NCI-H2081 treated with DMSO at 0.1 percent for 48 hours (cell line): ENCODE measurements at places on chromosomes 1 and 21.

DNA sequence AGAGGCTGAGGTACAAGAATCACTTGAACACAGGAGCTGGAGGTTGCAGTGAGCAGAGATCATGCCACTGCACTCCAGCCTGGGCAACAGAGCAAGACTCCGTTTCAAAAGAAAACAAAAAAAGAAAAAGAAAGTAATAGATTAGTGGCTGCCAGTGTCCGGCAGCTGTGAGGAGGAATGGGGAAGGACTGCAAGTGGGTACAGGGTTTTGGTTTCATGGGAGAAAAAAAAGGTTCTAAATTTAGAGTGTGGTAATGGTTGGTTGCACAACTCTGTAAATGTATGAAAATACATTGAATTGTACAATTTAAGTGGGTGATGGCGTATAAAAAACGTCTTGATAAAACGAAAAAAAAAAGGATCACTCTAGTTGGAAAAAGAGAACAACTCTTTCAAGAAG is 6.7 kb downstream of the TAF1A start:
- no peak for DNase-seq

GRCh38 chr21:43772425-43772821 is 3.7 kb downstream of the CSTB start:
- DNase-seq, result no peak

GRCh38 chr1:44144962-44145756 is 3.7 kb upstream of the KLF18 start:
- DNase-seq, result no peak

DNA sequence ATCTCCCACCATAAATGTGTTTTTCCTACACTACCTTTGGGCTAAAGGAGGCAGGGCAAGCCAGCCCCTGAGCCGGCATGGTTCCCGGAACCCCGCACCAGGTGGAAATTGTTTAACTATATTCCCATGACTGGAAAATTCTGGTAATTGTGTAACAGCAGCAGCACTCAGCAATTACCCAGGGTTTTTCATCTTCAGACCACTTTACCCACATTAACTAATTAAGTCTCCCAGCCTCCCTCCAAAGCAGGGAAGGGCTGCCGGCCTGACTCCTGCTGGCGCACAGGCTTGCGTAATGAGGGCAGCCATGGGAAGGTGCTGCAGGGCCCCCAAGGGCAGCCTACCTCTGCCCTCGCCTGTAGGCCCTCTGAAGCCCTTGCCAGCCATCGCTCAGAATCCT is 140.7 kb upstream of the VAMP3 start:
- no peak for DNase-seq

GRCh38 chr21:46038871-46039397 is 57.4 kb downstream of the COL6A1 start:
- DNase-seq, result no peak

- no peak for DNase-seq
Measured at GRCh38 chr1:8104278-8105236, 78.4 kb upstream of the ERRFI1 start.

GRCh38 chr1:233209481-233209880 is 86.0 kb downstream of the PCNX2 start:
- no peak for DNase-seq

DNA sequence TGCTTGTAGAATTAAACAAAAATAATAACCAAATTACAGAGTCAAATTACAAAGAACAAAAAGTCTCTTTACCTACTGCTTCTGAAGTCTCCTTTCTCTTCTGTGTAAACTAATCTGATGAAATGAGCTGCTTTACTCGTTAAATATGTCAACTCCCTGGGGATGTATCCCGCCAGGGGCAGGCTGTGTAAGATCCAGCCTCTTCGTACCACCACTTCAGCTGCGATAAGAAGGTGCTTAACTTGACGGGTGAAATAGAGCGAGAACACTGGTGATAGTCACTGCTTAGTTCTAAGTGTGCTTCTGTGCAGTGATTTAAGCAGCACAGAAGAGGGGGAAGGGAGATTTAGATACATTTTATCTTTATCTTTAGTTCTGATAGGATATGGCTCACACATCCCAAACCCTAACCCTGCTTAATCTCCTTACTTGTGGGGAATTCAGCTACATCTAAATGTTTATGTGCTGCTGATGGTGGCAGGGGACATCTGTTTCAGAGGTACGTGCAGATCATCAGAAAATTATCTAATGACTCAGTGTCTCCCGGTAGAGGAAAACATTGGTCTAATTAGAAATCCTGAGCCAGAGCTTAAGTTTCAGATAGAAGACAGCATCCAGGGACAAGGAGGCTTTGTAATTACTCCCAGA is 46.0 kb downstream of the RHOU start:
- no peak for DNase-seq

DNA sequence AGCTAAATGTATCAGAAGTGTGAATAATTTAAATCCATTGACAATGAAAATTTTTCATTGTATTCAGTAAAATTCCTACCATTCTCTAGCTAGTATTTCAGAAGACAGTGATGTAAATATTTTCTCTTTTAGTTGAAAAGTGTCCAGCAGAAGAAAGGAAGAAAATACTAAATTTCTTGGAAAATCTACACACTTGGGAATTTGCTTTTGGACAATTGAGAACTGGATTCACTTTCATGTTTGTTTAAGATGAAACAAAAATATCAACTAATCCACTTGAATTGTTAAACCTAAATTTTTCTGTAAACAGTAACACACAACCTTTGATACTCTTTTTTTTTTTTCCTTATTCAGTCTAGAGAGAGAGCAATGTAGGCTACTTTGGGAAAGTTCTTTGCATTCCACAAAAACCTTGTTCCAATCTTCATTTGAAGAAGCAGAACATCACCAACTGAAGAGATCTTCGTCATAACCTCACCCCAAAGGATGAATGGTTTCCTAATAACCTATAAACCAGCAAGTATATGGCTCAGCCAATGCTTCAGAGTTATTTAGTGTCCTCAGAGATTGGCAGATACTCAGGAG is 155.1 kb upstream of the GORAB start:
- no peak for DNase-seq

DNA sequence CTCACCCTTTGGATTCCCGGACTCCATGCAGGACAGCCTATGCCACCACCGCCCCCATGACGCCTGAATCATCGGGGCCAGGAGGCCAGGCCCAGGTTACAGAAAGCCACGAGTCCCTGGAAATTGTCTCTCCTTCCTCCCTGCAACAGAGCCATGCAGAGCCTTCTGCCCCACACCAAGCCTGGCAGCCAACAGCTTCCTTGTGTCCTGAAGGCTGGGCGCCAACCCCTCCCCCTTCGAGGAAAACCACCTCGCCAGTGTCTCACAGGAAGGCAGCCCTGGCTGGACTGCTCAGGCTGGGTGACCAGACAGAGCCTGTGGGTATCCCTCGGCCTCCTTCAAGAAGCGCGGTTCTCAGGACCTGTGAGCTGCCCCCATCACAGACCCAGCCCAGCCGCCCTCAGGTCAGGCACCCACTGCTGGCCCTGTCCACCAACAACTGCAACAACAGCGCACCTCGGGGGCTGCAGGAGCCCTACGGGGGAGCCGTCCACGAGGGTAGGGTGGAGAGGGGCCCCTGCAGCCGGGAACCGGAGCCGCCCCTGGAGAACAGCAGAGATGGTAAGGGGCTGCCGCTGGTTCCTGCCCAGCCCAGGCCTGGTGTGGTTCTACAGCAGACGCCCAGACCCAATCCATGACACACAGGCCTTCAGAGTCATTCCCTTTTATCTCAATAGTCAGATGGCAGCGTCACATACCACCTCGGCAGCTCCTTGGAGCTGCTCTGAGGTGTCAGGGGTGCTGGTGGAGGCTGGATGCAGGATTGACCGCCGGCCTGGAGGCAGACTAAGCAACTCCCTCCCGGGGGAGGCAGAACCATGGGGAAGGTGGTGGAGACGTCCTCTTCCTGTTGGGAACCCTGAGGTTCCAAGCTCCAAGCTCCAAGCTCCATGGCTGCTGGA is 23.7 kb downstream of the KIAA1614 start:
- DNase-seq, result no peak

- DNase-seq, result no peak
Measured at GRCh38 chr21:35243171-35243570, 194.1 kb upstream of the RUNX1 start.

GRCh38 chr1:166905900-166906299 is 29.8 kb upstream of the TADA1 start:
- DNase-seq, result no peak

DNA sequence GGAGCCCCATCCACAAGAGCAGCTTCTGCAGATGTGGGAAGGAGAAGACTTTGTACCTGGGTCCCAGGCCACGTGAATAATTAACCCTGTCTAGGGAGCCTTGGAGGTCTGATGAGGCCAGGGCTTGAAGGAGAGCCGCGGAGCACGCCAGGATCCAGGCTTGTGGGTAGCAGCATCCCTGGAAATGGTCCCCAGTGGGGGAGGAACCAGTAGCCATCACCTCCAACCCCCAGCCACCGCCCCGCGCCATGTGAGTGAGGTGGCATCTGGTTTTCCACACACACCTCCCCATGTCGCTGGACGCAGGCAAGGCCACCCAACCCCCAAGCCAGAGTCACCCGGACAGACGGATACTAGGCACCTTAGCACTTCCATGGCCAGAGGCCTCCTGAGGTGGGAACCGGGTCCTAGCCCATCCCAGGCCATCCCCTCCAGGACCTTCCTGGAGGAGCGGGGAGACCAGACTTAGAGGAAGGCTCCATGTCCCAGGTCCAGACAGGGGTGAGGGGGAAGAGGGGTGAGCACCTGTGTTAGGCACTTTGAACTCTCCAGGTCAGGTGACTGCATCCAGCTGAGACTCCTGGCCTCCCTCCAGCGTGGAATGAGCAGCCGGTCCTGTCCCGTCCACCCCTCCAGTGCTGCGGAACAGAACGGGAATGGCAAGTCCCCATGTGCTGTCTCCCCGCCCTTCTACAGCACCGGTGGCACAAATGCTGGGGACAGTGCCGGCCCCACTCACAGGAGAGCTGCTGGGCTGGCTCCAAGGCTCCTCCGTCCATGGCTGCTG is 53.2 kb downstream of the RIPK4 start:
- DNase-seq, result no peak

DNA sequence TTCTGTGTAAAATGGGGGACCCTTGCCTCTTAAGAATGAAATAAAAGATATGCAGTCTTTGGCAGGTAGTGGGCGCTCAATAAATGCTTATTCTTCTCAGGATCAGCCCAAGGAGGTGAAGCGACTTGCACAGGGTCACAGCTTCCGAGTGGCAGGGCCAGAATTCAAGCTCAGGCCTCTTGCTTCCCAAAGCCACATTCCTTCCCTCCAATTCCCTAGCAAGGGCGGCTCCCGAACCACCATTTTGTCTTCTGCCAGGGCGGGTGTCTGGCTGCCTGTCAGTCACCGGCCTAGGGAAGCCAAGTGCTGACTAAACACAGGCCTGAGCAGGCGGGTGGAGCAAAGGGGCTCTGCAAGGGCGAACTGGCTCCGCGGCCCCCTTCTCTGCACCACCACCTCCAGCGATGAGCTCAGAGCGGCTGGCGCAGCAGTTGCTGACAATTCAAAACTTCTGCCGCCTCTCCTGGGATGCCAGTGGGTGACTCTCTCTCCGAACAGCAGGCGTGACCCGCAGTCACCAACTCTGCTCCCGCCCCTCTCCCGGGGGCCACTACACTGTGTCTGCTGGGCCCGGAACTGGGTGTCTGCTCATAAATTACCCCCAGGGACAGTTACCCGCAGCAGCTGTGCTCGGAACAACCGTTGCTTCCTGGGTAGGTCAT is 10.8 kb downstream of the GPR3 start:
- DNase-seq, result no peak

DNA sequence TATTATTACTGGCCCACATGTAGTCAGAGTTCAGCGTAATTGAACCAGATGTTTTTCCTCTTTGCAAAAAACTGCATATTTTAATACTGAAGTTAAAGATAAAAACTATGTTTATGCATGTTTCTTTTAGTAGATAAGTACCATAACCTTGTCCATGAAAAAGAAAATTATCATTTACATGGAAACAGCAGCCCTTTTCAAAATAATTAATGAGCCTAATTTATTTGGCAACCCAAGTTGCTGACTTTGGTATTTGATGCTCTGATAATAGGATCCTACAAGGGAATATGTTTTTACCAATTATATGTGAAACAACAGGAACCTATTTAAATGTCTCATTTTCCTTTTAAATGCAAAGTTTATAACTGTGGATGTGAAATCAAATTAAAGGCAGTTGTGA is 281.3 kb upstream of the C1orf105 start:
- no peak for DNase-seq

DNA sequence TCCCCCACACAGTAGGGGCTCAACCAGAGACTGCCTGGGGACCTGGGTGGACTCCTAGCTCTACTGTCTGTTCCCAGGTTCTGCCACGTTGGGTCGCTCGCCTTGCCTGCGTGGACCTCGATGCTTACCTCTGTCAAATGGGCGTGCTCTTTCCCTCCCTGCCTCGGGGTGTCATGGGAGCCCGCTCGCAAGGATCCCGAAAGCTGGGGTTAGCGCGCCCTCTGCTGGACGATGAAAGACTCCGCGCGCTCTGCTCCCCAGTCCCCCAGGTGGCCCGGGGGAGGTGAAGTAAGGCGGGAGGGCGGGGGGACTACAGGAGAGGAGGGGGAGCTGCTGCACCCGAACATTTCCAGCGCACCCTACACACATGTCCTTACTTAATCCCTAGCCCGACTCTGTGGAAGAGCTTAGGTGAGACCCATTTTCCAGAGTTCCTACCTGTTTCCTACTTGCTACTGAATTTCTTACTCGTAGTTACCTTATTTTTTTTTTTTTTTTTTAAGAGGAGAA is 2.3 kb upstream of the BSND start:
- no peak for DNase-seq

DNA sequence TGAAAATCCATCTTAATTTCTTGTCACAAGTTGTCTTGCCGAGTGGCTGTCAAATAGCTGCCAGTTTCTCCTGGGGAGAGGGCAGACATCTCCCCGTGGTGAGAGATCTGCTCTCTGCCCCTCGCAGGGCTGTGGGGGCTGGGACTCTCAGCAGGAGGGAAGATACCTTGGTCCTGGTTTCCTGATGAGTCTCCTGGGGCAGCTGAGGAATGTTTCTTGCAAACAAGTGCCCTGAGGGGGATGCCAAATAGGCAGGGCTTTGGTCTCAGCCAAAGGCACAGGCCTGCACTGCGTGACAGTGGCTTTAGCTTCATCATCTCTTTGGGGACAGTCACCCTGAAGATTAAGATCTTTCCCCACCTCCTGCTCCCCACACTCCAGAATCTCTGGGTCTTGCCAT is 40.9 kb downstream of the SYT6 start:
- no peak for DNase-seq

GRCh38 chr21:44834951-44835646 is 17.2 kb upstream of the SUMO3 start:
- no peak for DNase-seq

DNA sequence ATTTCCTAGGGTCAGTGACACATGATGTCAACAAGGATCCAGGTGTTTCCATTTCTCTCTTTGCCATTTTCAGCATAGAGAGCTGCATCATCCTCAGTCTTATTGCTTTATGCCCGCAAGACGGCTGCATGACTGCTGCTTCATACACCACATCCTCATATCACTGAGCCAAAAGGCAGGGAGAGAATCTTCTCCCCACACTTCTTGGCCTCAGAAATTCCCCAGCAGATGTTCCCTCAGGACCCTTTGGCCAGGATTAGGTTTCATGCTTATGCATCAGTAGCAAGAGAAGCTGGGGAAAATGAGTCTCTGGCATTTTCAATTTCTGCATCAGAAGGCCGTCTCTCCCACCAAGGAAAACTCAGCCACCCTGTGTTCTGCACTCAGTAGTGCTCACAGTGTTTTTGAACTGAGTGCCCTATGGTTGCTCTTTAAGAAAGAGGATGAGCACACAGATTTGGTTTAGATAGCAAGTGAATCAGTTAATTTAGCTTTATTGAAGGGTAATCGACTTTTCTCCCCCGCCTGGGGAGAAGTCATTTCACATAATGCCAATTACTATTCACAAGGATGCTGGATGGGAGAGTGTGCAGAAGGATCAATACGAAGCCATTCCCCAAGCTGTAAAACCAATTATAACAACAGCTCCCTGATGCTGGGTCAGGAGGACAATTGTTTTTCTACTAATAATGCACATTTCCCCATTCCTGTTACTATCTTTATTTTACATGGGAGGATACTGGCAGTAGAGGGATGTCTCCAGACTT is 360.2 kb downstream of the HHIPL2 start:
- DNase-seq, result no peak
